ENCODE measurements at places on chromosomes 2 and 18. TPM values are rescaled to one million over a fixed set of nuclear protein-coding genes. Genes with fewer than 3 reads are reported as not detected.

The NT5C1B gene
- total RNA-seq, result not detected

The PPP1R1C gene
- total RNA-seq, result 0.93 TPM

The UGT1A4 gene
- not detected for total RNA-seq

The DUSP2 gene
- 3.5 TPM for total RNA-seq

The CBLN2 gene
- total RNA-seq, result not detected

The FEV gene
- not detected for total RNA-seq

The RAX gene
- not detected for total RNA-seq

The MCFD2 gene
- 137 TPM for total RNA-seq

The CYTIP gene
- total RNA-seq, result 6.8 TPM

The HAAO gene
- total RNA-seq, result 5.1 TPM

The REG1B gene
- 0.69 TPM for total RNA-seq

The SMYD5 gene
- total RNA-seq, result 17.1 TPM

The HTR2B gene
- 4.9 TPM for total RNA-seq

The CCDC85A gene
- total RNA-seq, result 2.8 TPM

The ARHGAP15 gene
- total RNA-seq, result 23.2 TPM

The C2orf78 gene
- not detected for total RNA-seq

Data from posterior vena cava (tissue), 2 donors.